ENCODE measurements at places on chromosomes 16 and 17.
A peak's percentile ranks its signal among the peaks of the same experiment; 100 is the strongest.

- H3K4me3 ChIP-seq: no peak overlapping the region
- peaks cover 19% of the 10 kb centered on the region for H3K4me1 ChIP-seq
- H3K27me3 ChIP-seq: no peaks in the 10 kb centered on the region
- DNase-seq: no peak
- H3K36me3 ChIP-seq: peaks cover 21% of the 10 kb centered on the region
These were observed 13.3 kb downstream of the GPT2 start for GRCh38 chr16:46897471-46897870.

- no peak for DNase-seq
- H3K4me1 ChIP-seq: no peaks in the 10 kb centered on the region
- peaks cover 8% of the 10 kb centered on the region for H3K36me3 ChIP-seq
- no peak overlapping the region for H3K27ac ChIP-seq
These were observed 74.3 kb downstream of the SSH2 start for GRCh38 chr17:29855686-29856085.

DNA sequence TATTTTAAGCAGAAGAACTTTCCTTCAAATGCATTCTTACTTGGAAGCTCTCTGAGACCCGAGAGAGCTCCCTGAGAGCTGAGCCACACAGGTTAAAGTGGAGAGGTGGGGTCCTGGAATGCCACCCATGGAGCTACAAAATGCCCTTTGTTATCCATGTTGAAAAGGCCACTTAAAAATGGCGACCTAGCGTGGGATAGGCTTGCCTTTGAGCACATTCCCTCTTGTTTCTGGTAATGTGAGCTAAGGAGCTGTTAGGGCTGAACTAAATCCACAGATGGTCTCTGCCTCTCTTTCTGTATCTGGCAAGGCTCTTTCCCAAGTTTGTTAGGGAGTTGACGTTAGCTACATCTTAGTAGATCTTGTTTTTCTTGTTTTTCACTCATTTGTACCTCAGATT, 171.6 kb downstream of the SNX29 start:
- H3K27me3 ChIP-seq: no peaks in the 10 kb centered on the region
- no peaks in the 10 kb centered on the region for H3K36me3 ChIP-seq
- no peak overlapping the region for H3K4me3 ChIP-seq
- no peak overlapping the region for H3K27ac ChIP-seq

DNA sequence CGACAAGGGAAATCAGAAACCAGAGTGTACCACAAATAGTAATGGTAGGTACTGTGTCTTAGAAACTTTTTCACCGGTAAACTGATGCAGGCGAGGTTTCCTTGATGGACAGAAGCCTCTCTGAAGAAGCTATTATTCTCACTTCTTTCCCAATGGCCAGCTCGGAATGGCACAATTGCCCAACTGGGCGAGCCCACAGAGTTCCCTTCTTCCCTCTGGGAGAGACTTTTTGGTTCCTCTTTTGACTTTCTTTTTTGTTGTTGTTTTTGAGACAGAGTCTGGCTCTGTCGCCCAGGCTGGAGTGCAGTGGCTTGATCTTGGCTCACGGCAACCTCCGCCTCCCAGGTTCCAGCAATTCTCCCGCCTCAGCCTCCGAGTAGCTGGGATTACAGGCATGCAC, 16.9 kb downstream of the SLC43A2 start:
- H3K36me3 ChIP-seq: peaks cover 6% of the 10 kb centered on the region
- peaks cover 2% of the 10 kb centered on the region for H3K27me3 ChIP-seq
- H3K4me3 ChIP-seq: no peak overlapping the region
- no peak for DNase-seq
- no peaks in the 10 kb centered on the region for H3K4me1 ChIP-seq
- H3K27ac ChIP-seq: no peak overlapping the region

GRCh38 chr16:27624154-27625049, 74.5 kb downstream of the KATNIP start:
- H3K27ac ChIP-seq: no peak overlapping the region
- no peak for DNase-seq
- no peak overlapping the region for H3K4me3 ChIP-seq
- peaks cover 6% of the 10 kb centered on the region for H3K36me3 ChIP-seq
- peaks cover 55% of the 10 kb centered on the region for H3K4me1 ChIP-seq

DNA sequence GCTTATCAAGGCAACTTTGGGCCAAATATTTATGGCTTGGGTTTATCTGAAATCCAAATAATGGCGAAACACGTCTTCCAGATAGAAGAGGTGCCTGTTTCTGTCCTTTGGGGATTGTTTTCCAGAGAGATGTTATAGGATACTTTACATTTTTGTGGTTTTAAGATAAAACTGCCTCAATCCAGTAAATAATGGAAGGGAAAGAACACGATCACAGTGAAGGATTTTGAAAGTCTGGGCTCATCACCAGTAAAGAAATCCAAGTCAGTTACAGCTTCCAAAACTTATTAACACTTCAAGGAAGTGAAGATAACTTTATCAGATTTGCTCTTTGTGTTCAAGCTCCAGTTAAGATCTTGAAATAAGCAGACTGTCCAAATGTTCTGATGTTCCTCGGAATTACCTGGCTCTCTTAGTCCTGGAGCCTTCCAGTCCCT, 30.1 kb downstream of the DNAH2 start:
- H3K27me3 ChIP-seq: peaks cover 17% of the 10 kb centered on the region
- DNase-seq: no peak
- H3K36me3 ChIP-seq: no peaks in the 10 kb centered on the region
- peaks cover 2% of the 10 kb centered on the region for H3K4me1 ChIP-seq

DNA sequence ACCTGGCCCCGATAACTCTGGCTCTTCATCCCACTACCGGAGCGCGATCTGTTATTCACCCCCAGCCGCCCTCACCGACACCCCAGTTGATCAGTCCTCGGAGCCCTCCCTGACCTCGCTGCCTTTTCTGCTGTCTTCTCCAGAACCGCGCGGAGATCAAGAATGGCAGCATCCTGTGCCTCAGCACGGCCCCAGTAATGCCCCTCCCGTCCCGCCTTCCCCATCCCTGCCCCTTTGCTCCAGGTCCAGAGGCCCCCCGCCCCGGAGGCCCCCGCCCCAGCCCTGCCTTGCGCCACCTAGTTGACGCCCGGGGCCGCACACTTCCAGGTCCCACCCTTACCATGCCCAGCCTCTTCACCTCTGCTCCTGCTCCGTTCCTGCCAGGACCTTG, 872 bp downstream of the ELMO3 start:
- H3K36me3 ChIP-seq: peaks cover 15% of the 10 kb centered on the region
- peak overlapping the region; percentile 51 for H3K4me3 ChIP-seq
- H3K4me1 ChIP-seq: peaks cover 3% of the 10 kb centered on the region
- no peak for DNase-seq

GRCh38 chr16:84913315-84913714, 93.5 kb downstream of the CRISPLD2 start:
- DNase-seq: no peak
- H3K4me3 ChIP-seq: no peak overlapping the region
- H3K36me3 ChIP-seq: no peaks in the 10 kb centered on the region

- no peak overlapping the region for H3K27ac ChIP-seq
- H3K4me3 ChIP-seq: no peak overlapping the region
- H3K36me3 ChIP-seq: no peaks in the 10 kb centered on the region
- no peaks in the 10 kb centered on the region for H3K27me3 ChIP-seq
- peaks cover 7% of the 10 kb centered on the region for H3K4me1 ChIP-seq
These were observed 32.8 kb downstream of the MYO15A start for GRCh38 chr17:18141210-18141803.

GRCh38 chr17:67245694-67246402, 852 bp upstream of the HELZ start:
- H3K27me3 ChIP-seq: no peaks in the 10 kb centered on the region
- peak overlapping the region; percentile 84 for H3K4me3 ChIP-seq
- H3K4me1 ChIP-seq: peaks cover 28% of the 10 kb centered on the region
- H3K36me3 ChIP-seq: peaks cover 2% of the 10 kb centered on the region

DNA sequence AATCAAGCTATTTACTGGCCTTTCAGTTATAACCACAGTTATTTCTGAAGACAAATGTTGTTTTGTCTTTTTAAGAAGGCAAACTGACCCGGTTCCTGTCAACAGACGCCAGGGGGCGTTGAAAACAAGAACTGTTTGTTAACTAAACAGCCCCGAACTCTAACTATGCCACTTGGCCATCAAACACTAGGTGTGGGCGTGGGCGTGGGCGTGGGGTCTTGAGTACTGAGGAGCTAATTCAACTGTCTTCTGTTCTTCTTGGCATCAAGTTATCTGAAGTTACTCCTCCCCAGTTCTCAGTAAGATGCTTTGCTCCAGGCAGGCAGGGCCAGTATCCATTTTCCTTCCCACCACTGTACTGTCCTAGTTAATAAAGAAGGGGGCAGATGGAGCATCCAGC, 63.3 kb upstream of the MTMR4 start:
- no peaks in the 10 kb centered on the region for H3K4me1 ChIP-seq
- H3K27me3 ChIP-seq: no peaks in the 10 kb centered on the region
- H3K27ac ChIP-seq: no peak overlapping the region

GRCh38 chr16:9090101-9090959, 1.1 kb upstream of the HAPSTR1 start:
- H3K4me1 ChIP-seq: peaks cover 21% of the 10 kb centered on the region
- no peaks in the 10 kb centered on the region for H3K27me3 ChIP-seq
- peak overlapping the region; percentile 81 for H3K4me3 ChIP-seq
- peaks cover 9% of the 10 kb centered on the region for H3K36me3 ChIP-seq
- peak overlapping the region; percentile 96 for H3K27ac ChIP-seq

DNA sequence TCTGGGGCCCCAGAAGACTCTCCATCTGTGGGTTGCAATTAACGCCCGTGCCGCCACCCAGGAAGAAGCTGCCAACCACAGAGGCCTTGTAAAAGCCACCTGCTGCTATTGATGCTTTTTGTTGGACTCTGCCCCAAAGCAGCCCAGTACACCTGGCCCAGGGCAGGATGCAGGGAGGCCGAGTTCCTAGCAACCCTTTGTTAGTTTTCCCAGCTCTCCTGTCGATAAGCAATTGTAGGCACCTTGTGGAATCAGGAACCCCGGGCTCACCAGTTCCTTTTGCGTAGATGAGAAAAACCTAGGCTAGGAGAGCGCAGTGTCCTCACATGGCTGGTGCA, 103.3 kb downstream of the ABCC6 start:
- peaks cover 38% of the 10 kb centered on the region for H3K36me3 ChIP-seq
- H3K27me3 ChIP-seq: no peaks in the 10 kb centered on the region
- DNase-seq: no peak

DNA sequence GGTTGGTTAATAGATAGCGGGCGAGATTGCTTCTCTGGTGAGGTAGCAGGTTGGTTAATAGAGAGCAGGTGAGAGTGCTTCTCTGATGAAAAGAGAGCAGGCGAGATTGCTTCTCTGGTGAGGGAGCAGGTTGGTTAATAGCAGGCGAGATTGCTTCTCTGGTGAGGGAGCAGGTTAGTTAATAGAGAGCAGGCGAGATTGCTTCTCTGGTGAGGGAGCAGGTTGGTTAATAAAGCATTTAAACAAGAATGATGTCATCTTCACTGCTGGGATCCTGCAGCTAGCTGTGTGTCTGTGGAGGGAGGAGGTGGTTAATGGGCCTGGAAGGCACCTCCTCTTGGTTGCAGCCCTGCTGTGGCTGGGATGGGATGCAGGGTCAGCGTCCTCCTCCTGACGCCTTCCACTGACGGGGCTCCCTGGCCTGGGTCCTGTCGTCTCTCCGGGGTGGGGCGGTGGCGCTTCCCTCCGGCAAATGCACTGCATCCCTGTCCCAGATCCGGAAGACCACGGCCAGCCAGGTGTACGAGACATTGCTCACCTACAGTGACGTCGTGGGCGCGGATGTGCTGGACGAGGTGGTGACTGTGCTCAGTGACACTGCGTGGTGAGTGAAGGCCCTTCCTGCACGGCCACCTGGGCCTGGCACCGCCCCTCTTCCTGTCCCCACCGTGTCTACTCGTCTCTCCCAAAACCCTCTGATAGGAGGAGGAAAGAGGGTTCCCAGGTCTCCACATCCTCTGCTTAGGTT, 99.2 kb upstream of the ZNF750 start:
- H3K27ac ChIP-seq: peak overlapping the region; percentile 87
